Mammary epithelial cell (primary cell): ENCODE measurements at places on chromosomes 5 and 9. TPM values are rescaled to one million over a fixed set of nuclear protein-coding genes. Genes with fewer than 3 reads are reported as not detected.

DNA sequence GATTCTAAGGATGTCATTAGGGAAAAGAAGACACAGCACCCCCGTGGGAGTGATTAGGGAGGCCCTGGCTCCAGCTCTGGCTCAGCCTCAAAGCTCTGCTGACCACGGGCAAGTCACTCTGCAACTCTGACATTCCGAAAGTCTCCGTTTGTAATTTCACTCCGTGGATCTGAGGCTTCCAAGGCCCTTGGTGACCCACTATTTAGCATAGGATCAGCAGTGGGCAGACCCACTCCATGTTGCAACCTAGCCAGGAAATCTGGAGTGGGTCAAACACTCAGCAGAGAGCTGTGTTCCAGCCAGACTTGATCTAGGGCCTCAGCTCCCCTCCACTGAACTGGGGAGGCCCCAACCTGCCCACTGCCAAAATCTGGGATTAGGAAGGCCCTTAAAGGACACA is 11.8 kb downstream of the PHF19 start:
- no peak for DNase-seq

DNA sequence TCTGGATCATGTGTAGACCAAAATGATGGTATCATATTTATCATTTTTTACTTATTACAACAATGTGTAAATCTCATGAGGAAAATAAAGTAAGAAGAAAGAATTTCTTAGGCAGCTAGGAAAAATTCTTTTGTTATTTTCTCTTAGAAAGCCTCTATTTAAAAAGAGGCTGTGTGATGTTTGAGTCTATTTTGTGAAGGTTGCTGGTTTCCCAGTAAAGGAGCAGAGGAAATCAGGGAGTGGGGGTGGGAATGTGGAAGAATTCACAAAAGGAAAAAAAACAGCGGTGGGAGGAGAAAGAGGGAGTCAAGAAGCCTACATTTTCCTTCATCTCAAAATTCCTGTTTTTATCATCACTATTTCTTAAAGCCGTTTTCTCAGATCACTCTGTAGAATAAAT is 20.1 kb downstream of the PTCH1 start:
- DNase-seq: no peak

DNA sequence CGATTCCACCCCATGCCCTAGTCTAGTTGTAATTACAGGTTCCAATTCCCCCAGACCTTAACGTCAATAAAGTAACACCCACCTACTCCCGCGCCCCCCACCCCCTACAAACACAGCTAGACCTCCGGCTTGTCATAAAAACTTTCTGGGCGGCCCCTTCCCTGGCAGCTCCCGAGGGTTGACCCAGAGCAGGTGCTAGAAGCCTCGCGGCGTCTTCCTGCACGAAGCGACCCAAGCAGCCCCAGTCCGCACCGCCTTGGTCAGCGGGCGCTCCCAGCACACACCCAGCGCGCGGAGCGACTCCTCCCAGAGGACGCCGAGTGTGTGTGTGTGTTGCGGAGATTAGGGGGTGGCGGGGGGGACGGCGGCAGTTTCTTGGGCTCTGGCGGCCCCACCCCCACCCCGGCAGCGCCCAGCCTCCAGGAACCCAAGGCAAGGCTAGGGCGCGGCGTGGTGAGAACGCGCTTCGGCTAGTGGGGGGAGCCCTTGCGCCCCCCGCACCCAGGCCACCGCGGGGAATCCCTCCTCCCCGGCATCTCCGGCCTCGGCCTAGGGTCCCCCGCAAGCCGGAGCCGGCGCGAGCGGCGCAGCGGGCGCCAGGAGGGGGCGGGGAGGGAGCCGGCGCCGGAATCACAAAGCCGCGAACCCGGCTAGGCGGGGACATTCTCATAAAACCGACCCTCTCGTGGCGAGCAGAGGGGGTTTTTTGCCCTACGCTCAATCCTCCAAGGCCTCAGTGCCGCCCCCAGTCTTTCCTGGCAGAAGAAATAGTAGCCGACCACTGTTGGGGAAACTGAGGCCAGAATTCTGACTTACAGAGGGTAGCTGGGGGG is 2.2 kb downstream of the PCDH1 start:
- DNase-seq: peak; percentile 64

DNA sequence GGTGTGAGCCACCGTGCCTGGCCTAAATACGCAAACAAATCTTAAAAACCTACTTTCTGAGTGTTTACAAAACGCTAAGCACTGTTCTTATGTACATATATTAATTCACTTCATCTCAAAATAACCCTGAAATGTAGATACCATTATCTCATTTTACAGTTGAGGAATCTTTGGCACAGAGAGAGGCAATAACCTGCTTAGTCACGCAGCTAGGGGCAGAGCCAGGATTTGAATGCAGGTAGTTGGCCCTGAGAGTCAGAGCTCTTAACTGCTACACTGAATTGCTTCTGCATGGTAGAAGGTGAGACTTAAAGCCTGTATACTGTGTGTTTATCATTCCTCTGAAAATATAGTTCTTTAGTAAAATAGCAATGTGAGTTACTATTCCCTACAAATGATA is 21.9 kb downstream of the ARHGEF37 start:
- DNase-seq: peak; percentile 43

DNA sequence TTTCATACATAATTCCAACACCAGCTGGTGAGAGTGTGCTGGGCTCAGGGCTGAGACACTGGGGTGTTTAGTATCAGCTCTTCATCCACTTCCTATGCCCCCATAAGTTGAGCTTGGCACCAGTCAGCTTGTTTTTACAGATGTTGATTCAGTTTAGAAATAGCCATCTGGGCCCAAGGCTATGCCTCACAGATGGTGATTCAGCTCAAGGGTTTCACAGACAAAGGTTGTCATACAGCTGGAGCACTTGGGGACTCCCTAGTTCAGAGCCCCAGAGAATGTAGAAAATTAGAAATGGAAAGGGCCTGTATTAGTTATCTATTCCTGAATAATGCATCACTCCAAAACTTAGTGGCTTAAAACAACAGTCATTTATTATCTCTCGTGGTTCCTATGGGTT is 10.3 kb upstream of the CRHBP start:
- peak; percentile 80 for DNase-seq

DRD1 gene
- not detected in 2 replicates for total RNA-seq

C9orf50 gene
- total RNA-seq: not detected in 2 replicates

DMRTA1 gene
- total RNA-seq: 0.61 TPM in 2 replicates

SPINK1 gene
- total RNA-seq: not detected in 2 replicates

PCAT7 gene
- not detected in 2 replicates for total RNA-seq

MEGF10 gene
- 2.2 TPM for total RNA-seq

SUSD3 gene
- total RNA-seq: 1.8 TPM

IFNK gene
- total RNA-seq: not detected

PCDHA4 gene
- 0.83 TPM for total RNA-seq
